CD4-positive, alpha-beta T cell treated with Interleukin-12 subunit alpha and Interleukin-12 subunit beta, for 1 hour (primary cell): ENCODE measurements at places on chromosomes 4 and X.

DNA sequence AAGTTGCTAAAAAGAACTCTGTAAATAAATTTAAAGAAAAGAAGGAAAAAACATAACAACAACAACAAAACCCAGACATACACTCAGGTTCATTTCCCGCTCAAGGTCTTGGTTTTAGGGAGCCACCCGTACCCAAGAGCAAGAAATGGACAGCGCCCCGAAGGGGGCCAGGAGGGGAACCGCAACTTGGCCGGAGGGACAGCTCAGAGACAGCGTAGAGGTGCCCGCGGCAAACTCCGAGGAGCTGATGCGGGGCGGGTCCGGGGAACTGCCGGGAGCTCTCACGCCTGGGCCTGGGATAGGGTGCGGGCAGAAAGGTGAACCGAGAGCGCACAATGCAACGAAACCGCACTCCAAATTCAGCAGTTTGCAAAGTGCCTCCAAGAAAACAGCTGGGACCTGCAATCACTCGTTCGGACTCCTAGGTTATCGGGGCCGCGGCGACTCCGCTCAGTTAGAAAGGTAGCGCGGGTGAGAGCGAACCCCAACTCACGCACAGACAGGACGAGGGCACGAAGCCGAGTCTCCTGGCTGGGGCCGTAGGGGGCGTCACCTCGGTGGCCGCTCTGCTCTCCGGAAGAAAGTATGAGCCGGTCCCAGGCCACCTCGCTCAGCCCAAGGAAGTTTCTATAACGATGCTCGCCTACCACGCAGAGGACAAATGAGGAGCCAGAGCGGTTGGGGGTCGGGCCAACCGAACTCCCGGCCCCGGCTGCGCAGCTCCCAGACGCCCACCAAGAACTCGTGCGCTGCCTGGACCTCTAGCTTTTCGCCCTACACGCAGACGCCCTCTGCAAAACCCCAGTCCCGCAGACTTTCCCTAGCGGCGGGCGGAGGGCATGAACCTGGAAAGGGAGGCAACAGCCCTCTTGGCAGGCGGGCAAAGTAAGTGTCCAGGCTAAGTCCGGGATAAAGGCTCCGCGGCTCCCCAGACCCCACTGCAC is 1.4 kb downstream of the NDNF start:
- DNase-seq, result peak; percentile 19

DNA sequence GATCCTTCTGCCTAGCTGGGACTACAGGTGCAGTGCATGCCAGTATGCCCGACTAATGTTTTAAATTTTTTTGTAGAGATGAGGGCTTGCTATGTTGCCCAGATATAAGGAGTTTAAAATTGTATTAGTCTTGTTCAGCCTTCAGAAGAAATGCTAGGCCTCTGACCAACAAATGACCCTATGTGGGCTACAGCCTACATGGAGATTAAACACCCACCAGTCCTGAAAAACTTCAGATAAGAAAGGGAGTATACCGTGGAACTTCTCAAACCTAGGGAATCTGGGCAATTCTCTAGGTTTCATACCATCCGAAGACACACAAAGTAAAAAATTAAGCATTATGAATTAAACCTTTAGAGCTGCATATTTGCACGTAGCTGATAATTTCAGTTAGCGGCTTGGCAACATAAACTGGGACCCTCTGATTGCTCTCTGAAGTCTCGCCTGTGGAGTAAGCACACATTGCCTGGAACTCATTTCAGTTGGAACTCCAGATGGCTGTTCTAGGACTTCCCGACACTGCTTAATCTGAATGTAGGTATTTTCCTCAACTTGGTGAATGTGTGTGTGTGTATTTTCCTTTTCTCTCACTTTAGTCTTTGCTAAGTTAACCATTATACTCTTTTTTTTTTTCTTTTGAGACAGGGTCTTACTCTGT is 33.0 kb downstream of the MOB1B start:
- no peak for DNase-seq

GRCh38 chr4:26217961-26218676 is 102.7 kb upstream of the RBPJ start:
- DNase-seq, result peak; percentile 22

- no peak for DNase-seq
Measured at GRCh38 chr4:8260656-8261111, 8.9 kb upstream of the HTRA3 start.

DNA sequence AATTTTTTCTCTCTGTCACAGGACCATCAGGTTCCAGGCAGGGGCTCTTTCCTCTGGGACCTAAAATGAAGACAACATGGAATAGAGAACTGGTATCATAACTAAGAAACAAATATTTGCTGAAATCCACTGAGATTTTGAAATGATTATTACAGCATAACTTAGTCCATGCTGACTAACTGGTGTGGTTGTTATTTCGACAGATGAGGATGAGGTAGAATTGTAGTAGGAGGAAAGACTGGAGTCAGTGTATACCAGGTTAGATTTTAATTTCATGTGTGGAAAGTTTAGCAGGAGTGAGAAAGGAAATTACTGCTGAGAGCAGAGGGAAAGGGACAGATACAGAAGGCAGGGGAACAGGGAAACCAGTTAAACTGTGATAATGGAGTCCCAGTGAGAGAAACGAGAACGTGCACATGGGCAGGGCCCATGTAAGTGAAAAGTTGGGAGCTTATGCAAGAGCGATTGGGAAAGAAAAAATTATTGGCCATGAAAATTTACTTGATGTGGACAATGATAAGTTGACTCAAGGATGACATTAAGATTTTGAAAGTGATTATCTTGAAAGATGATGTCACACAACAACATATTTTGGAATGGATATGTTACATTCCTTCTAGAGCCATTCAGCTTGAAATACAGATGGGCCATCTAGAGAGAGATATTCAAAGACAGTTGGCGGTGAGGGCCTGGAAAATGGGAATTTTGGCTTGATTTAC is 98.7 kb upstream of the DDIT4L start:
- no peak for DNase-seq

GRCh38 chrX:11781133-11781532 is 23.1 kb downstream of the MSL3 start:
- no peak for DNase-seq

GRCh38 chr4:8532245-8532781 is 47.9 kb upstream of the GPR78 start:
- DNase-seq, result no peak
